ENCODE measurements at places on chromosomes 12 and 14.

DNA sequence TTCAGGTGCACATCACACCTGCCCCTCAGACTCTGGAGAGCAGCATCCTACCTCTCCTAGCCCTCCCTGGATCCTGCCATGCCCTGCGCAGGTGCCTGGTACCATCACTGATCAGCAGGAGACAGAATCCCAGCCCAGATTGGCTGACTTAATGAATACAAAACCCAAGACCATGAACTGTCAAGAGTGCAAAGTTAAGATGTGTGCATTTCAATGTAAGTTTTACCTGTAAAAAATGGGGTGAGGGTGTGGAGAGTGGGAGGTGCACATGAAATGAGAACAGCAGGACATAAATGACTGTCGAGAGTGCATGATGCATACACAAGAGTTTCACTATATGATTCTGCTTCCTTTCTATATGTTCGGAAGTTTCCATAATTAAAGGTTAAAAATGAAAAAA, 57.9 kb upstream of the GPR68 start:
- DNase-seq = no peak

DNA sequence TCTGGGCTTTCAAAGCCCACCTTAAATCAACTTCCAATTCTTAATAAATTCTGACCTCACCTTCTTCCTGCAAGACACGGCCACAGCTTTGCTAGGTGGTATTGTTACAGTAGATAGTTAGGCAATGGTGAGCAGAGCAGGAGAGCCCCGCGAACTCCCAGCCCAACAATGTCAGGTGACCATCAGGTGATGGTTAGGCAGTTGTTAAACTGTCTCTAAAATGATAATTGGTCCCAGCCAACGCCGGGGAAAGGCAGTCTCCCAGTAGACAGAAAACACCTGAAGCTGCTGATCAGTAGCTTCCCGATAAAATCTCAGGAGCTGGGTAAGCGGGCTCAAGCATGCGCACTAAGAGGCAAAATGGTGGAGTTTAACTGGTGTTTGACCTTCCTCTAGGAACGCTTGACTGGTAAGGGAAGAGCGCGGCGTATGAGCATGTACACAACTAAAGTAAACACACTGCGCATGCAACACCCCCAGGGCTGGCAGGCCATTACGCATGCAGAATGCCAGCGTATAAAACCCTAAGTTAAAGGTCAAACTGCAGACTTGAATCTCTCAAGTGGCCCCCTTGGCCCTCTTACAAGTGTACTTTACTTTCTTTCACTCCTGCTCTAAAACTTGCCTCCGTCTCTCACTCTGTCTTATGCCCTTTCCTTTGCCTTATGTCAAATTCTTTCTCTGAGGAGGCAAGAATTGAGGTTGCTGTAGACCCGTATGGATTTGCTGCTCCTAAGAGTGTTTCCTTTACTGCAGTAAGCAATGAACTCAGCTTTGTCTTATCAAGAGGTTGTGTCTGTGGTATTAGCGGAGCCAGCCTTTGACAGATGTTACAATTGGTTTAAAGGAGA, 113.5 kb downstream of the C12orf75 start:
- DNase-seq = no peak

DNA sequence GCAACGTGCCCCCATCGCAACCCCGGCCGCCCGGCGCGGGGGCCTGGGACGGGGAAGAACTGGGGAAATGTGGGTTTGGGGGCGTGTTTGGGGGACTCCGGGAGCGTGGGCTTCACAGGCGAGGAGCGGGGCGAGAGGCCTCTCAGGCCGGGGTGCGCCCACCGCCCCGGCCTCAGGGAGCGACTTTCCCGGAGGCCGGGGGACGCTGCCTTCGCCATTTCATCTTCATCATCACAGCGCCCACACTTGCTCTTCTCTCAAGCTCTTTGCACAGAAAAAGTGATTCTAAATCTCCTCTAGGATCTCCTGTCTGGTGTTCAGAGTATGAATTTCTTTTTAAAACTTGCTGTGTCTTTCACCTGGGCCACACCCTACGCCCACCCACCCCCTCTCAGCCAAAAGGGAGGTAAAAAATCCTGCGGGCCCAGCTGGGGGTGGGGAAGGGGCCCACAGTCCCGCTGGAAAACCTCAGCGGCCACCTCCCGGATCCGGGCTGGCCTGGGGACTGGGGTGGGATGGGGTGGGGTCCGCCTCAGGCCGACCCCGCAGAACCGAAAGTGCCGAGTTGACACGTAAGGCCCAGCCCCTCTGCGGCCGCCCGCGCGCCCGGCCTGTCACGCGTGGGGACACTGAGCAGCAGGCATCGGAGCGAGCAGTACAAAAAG, 7.4 kb downstream of the CDKN1B start:
- DNase-seq = no peak

GRCh38 chr14:93142854-93143652, 27.3 kb upstream of the ITPK1 start:
- no peak for DNase-seq

GRCh38 chr12:53586745-53587144, 39.4 kb downstream of the ATF7 start:
- DNase-seq = no peak

DNA sequence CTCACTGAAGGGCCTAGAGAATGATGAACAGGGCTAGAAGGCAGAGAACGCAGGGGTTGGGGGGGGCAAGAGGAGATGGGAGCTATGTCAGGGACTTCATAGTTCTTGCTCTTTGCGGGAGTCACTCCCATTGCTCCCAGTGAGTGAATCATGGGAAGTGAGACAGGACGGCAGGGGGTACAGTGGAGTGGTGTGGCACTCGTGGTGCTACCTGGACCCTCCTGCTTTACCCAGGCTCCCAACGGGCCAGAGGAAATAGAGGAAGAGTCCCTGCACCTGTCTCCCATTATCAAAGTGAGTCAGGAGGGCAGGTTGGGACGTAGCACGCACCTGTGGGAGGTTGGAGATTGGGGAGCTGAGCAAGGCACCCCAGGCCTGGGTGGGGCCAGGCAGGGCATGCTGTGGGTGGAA, 1.3 kb upstream of the KRT8 start:
- no peak for DNase-seq

DNA sequence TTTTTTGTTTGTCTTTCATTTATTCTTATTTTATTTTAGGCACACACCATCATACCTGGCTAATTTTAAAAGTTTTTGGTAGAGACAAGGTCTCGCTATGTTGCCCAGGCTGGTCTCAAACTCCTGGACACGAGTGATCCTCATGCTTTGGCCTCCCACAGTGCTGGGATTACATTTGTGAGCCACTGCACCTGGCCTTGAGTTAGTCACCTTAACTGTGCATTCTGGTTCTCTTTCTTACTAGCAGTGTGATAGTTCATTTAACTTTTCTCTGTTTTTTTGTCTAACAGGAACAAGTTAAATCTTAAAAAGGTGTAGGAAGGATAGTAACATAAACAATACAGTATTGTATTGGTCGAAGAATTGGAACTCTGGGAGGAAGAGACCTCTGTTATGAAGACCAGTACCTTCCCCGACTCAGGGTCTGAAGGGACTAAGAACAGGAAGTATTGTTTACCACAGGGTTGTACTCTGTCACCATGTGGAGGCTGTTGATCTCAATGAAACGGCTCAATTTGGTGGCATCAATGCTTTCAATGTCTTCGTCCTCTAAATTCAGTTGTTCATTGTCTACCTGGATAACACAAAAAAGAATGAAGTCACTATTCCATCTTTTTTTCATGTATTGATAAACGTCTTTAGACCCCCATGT, 17.7 kb downstream of the ERP27 start:
- no peak for DNase-seq

- DNase-seq = no peak
Measured at GRCh38 chr14:24699052-24699451, 65.1 kb upstream of the GZMB start.

DNA sequence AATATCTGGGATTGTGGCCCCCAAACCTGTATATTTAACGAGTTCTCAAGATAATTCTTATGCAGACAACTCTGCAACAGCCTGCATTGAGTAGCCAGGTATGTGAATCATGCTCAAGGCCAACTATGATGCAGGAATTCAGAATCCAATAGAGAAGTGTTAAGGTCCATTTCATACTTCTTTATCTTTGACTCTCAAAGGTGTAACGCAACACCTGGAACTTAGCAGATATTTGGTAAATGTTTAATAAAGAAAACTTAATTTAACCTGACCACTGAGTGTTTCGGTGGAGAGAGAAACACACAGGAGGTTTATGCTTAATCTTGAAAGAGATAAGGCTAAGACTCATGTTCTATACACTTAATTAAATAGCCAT, 156.5 kb upstream of the PLEKHG7 start:
- DNase-seq = no peak

DNA sequence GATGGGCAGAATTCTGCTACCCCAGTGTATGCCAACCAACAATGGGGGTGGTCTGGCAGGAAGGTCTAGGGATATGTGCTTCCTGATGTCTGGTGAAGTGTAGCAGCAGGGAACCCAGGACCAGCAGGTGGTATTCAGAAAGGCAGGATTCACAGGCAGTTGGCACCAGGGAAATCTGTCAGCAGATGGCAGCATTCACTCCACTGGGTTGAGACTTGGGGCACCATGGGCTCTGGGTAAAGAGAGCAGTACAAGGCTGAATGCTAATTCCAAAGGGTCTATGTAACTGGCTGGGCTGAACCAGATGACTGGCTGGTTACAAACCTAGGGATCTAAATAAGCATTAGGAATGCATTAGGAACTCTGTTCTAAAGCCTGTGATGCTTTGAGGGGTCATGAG, 466.9 kb upstream of the STXBP6 start:
- DNase-seq = no peak

DNA sequence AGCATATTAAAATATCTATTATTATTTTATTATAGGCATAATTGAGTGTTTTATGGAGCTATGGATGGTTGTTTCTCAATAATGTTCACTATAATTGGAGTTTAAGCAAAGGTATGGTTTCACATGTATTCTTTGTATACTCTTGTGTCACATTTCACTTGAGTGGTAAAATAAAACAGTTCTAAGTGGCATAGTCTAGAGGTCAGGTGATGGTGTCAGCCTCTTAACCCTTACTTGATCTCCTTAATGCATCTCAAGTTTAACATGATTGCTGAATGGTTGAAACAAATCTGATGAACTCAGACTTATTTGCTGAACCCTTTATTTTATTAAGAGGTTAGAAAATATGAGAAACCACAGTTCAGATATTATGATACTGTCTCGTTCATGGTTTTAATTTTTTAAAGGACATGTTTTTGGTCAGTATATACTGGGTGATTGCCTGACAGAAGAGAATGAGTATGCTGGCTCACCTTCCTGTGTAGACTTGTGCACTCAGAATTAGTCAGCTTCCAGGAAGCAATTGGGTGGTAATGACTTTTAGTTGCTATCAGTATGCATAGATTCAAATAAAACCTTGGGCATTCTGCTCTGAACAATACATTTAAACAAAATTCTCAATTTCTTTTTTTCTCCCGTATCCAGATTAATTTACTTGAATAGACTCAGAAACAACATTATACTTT, 464.6 kb downstream of the PCNX1 start:
- DNase-seq = no peak

DNA sequence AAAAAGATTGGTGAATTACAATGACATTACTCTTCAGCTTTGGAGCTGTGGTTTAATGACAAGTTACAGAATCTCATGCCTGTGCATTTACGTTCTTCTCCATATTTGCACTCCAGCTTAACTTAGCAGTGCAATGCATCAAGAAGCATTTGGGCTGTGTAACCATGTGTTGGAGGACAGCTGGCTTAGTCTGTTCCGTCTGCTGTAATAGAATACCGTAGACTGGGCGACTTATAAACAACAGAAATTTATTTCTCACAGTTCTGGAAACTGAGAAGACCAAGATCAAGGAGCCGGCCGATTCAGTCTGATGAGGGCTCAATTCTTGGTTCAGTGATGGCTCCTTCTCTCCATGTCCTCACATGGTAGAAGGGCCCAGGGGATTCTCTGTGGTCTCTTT, 943.5 kb downstream of the BCL11B start:
- no peak for DNase-seq

DNA sequence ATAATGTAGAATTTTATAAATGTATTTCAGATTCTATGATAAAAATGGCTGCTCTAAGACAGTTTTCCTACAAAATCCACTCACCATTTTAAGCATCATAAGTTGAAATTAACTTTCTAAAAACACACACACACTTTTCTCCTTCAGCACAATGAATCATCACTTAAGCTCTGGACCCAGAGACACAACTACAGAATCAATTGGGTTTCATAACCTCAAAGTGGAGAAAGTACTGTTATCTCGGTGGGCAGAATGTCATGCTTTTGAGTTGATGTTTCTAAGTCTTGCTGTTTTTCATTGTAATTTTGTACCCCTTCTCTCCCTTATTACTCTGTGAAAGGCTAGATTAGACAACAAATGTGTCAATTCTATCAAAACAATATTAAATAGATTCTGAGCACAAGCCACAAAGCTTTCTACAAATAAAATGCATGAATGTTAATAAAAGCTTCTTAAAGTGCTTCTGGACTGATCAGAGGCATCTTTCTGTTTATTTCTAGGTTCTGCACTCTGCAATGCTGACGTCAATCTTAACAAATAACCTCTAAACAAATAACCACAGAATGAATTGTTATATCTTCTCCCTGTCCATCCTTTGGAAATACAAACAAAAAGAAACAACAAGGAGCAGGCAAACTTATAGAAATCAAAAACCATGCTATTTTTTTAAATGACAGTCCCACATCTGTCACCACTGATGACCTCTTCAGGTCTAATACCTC, 8.2 kb downstream of the IPO8 start:
- no peak for DNase-seq

DNA sequence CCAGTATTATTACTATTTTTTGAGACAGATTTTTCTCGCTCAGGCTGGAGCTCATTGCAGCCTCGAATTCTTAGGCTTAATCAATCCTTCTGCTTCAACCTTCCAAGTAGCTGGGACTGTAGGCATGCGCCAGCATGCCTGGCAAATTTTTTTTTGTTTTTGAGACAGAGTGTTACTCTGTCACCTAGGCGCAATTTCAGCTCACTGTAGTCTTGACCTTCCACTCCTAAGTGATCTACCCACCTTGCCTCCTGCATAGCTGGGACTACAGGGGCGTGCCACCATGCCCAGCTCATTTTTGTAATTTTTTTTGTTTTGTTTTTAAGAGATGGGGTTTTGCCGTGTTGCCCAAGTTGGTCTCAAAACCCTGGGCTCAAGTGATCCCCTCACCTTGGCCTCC, 15.2 kb downstream of the ERC1 start:
- DNase-seq = no peak

GRCh38 chr14:60616461-60616959, 32.8 kb downstream of the SIX1 start:
- DNase-seq = no peak

DNA sequence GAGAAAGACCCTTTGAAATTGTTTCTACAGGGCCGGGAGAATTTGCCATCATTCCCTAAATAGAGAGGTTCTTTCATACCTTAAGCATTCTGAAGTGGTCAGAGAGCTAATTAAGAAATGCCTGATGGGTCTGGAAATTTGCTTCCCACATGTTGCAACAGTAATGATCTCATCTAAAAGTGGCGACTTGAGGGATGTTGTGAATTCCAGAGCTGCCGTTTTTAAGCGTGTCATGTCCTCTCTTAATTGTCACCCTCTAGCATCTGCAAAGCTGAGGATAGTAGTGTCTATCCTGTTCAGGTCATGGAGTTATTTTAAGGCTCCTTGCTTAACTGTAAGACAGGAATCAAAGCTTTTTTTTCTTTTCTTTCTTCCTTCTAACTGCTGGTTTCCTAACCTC, 60.4 kb downstream of the FOS start:
- no peak for DNase-seq

GRCh38 chr12:86234316-86234855, 21.8 kb downstream of the MGAT4C start:
- no peak for DNase-seq

Data from epithelial cell of proximal tubule (primary cell).